ENCODE measurements at places on chromosomes 11 and 22. TPM values are rescaled to one million over a fixed set of nuclear protein-coding genes. Genes with fewer than 3 reads are reported as not detected.

The CRYAB gene
- total RNA-seq, result not detected

The HSPB2 gene
- total RNA-seq, result not detected

The P2RY6 gene
- not detected for total RNA-seq

The INS gene
- not detected for total RNA-seq

The CWC15 gene
- total RNA-seq, result 76.9 TPM

The OR5B21 gene
- not detected for total RNA-seq

The GTSE1 gene
- 42.6 TPM for total RNA-seq

The FAM180B gene
- 0.31 TPM for total RNA-seq

The MTCH2 gene
- total RNA-seq, result 176 TPM

The SPDYC gene
- 0.44 TPM for total RNA-seq

The EIF3L gene
- 736 TPM for total RNA-seq

The PTH gene
- not detected for total RNA-seq

The UPK3A gene
- total RNA-seq, result not detected

The P2RY2 gene
- total RNA-seq, result 0.35 TPM

The OR2AG1 gene
- total RNA-seq, result not detected

The PPP6R2 gene
- total RNA-seq, result 42.6 TPM

The MISFA gene
- total RNA-seq, result 2.8 TPM

The PDE2A gene
- 3.4 TPM for total RNA-seq

The PANX1 gene
- 37.5 TPM for total RNA-seq

The CDC45 gene
- 32.7 TPM for total RNA-seq

The C11orf86 gene
- total RNA-seq, result not detected

The C11orf87 gene
- total RNA-seq, result 0.11 TPM

The DBX1 gene
- total RNA-seq, result 0.15 TPM

The ARFGAP3 gene
- total RNA-seq, result 14.1 TPM

The PHF21B gene
- 60.3 TPM for total RNA-seq

The SCGB1C1 gene
- not detected for total RNA-seq

The SLC37A2 gene
- 1.2 TPM for total RNA-seq

The PIWIL4 gene
- not detected for total RNA-seq

The MED17 gene
- total RNA-seq, result 38.3 TPM

The MUC5AC gene
- not detected for total RNA-seq

The KCNJ11 gene
- total RNA-seq, result 2.3 TPM

The GRAP2 gene
- not detected for total RNA-seq
